ENCODE measurements at places on chromosomes 5 and 9.

DNA sequence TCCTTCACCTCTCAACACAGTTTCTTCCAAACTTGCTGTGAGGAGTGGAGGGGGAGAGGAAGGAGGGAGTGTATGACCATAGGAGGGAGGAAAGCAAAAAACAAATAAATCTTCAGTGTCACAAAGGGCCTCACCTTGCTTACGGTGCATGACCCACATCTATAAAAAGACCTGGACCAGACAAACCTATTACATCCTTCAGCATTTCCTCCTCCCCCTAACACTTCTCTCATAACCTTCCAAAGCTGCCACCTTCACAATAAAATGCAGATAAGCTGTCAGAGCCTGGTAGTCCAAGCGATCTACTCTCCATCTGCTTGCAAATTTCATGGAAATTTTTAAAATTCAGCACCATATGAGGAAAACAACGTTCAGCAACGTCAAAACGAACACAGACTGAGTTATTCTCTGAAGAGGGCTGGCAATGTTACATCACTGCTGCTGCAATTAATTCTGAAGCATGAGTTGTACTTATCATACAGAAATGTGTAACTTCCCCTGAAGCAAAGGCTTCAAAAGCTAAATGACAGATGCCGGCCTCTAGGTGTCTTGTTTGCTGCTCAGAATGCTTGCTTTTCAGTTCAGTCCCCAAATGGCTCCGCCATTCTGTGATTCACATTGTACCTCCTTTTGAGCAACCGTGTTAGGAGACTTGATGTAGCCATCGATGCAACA is 62.9 kb downstream of the EFNA5 start:
- no peak for DNase-seq

GRCh38 chr5:127010362-127010761 is 20.0 kb downstream of the MARCHF3 start:
- no peak for DNase-seq

DNA sequence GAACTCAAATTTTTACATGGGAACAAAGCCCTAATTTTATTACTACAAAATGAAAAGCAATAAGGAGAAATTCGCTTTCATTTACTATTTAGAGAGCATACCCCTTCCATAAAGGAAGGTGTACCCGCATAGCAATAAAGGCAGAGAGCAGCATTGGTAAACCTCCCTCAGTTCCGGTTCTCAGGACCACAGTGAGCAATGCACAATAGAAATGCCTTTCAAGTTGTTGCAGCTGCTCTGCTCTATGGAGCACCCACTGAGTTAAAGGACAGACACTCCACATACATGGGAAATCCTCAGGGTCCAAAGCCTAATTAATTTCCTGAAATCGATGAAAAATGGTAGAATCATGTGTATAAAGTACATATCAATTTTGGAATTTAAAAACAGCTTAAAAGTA is 89.9 kb upstream of the MPDZ start:
- no peak for DNase-seq

GRCh38 chr9:135864447-135865049 is 42.8 kb downstream of the CAMSAP1 start:
- peak; percentile 58 for DNase-seq

- DNase-seq: no peak
These were observed 23.0 kb downstream of the SPEF2 start for GRCh38 chr5:35640623-35641022.

DNA sequence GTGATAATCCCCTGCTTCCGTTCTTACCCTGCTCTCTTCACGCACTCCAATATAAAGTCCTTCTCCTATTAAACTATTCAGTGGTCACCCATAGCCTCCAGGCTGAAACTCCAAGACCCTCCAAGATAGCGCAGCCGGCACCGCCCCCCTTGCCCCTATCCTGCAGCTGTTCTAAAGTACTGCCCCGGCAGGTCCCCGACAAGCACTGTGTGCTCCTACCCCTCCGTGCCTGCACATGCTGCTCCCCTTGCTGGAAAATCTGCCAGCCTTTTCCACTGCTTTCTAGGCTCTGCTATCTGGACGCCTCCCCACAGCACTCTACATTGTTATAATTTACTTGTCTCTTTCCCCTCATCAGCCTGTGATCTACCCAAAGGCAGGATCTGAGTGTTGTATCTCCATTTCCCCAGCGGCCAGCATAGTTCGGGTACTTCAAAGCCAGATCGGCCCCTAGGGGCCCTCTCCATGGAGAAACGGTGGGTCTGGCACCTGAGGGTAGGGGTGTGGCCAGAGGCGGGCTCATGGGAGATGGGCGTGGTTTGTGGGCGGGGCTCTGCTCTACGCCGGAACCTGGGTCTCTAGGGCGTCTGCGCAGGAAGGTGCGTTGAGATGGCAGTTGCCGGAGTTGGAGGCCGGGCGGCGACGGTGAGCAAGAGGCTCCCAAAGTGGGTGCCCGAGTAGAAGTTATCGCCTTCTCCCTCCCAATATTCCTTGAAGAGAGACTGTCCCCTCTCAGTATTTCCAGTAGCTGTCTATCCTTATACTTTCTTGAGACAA is 83.5 kb upstream of the RUSC2 start:
- peak; percentile 73 for DNase-seq

- peak; percentile 51 for DNase-seq
These were observed 107.1 kb upstream of the LMX1B start for GRCh38 chr9:126506361-126507317.

- peak; percentile 66 for DNase-seq
These were observed 107.6 kb upstream of the SPRY4 start for GRCh38 chr5:142432369-142432863.

GRCh38 chr5:41559184-41559583 is 48.8 kb upstream of the PLCXD3 start:
- no peak for DNase-seq

- no peak for DNase-seq
These were observed 550.6 kb downstream of the CDH10 start for GRCh38 chr5:24094081-24094679.

DNA sequence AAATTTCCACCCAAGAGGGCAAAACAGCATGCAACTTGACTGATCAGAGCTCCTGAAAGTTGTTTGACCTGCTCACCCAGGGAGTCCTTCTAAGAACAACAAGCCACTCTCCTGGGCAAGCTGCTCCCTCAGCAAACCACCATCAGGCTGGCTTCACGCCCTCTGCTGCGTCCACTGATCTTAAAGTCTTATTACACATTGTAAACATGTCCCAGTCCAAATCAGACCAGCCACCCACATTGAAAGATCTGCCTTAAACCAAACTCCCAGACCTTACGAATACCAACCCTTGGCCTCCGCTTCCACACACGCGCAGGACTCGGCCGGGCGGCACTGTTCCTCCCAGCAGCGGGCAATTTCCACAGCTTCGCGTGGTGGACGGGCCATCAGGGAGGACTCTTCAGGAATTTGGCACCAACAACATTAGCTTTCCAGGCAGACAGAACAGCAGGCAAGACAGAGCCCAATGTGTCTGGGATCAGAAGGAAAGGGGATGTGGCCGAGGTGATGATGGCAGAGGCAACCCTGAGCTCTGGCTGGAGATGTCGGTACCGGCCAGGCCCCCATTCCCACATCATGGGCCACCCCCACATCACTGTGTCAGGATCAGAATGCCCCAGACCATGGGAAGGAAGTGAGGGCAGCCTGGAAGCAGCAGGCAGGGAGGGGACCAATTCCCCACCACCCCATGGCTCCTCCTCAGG is 56.8 kb downstream of the SEMA4D start:
- DNase-seq: peak; percentile 69

DNA sequence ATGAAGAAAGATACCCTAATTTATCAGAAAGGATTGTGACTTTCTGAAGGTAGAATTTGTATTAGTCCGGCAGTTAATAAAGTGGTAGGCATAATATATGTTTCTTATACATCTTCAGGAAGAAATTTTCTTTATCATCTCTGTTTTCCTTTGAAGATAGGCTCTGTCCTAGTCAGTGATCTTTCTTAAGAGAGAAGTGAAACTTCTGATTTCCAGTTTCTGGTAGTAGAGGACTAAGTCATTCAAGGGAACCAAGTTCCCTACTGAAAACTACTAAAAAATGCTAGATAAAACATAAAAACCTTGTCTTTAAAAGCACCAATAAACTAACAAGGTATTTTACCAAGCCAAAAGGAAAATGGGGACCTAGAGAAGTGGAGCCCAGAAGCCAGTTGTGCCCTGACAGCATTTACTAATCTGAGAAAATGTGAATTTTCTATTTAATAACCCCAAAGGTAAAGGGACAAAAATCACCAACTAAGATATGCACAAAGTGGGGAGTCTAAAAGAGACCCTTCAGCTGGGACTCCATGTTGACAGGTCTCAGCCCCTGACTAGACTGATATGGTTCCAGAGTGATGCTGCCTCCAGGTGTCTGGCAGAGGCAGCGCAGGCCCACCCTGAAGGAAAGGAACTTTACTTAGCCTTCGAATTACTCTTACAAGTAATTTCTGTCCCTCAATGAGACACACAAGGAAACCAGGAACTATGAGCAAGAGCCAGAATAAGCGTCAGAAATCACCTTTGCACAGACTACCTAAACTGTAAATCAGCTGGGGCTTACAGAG is 72.7 kb downstream of the FAM78A start:
- no peak for DNase-seq

DNA sequence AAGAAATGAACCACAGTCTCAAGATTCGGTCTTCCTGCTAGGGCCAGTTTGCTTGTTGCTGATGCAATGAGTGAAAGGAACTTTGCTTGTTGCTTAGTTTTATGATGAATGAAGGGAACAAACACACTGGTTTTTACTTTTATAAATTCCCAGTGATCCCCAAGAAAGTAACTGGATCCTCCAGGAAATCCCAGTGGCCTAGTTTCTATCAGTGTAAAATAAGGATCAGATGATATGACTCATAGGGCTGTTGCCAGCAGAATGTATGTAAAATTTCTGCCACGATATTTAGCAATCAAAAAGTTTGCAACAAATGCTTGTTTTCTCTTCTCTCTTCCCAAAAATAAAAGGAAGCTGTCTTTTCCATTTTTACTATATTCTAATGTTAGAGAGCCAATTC is 160.1 kb upstream of the CDKN2B start:
- DNase-seq: no peak

GRCh38 chr9:112852741-112853504 is 37.8 kb downstream of the SLC46A2 start:
- no peak for DNase-seq

Data from lower lobe of right lung (tissue), 2 donors.